Activated CD4-positive, alpha-beta T cell treated with anti-CD3 and anti-CD28 coated beads for 1 hour (primary cell): ENCODE measurements at places on chromosomes 2 and 18.

DNA sequence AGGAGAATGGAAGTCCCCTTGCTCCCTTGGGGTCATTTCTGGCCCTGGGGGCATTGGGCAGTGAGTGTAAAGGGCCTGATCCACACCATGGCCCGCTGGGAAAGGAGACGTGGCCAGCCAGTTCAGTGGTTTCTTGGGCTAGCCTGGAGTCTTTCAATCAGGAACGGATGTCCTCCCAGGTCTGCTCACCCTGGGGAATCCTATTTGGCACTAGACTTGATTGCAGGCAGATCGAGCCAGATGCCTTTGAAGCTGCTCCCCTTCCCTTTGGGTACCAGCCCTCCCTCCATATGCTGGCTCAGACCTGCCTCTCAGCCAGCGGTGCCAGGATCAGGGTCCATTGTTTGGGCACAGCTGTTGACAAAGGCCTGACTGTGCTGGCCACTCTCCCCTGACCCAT lies 11.0 kb downstream of the FBLN7 start:
- DNase-seq: no peak

DNA sequence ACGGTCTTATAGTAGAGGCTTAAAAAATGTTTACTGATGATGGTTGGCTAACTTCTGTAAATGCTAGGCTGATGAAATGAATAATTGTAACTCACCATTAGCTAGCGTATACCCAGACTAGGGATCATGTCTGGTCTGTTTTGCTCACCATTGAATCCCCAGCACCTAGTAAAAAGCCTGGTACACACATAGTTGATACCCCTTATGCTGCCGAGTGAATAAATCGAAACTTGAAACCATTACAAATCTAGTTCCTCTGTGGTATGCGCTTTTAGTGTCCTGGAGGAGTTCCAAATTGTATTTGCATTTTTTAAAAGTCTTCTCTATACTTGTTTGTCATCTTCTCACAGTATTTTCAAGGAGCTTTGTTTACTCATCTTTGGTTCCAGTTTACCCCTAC lies 1.3 kb downstream of the TAF1B start:
- no peak for DNase-seq

- DNase-seq: no peak
Measured at GRCh38 chr2:64581777-64582539, 57.8 kb downstream of the AFTPH start.

- no peak for DNase-seq
Measured at GRCh38 chr2:232545511-232546375, 4.6 kb downstream of the TIGD1 start.

- DNase-seq: no peak
Measured at GRCh38 chr18:340044-340443, 72.2 kb upstream of the THOC1 start.

- no peak for DNase-seq
Measured at GRCh38 chr18:40752316-40752715, 1202.7 kb upstream of the PIK3C3 start.

DNA sequence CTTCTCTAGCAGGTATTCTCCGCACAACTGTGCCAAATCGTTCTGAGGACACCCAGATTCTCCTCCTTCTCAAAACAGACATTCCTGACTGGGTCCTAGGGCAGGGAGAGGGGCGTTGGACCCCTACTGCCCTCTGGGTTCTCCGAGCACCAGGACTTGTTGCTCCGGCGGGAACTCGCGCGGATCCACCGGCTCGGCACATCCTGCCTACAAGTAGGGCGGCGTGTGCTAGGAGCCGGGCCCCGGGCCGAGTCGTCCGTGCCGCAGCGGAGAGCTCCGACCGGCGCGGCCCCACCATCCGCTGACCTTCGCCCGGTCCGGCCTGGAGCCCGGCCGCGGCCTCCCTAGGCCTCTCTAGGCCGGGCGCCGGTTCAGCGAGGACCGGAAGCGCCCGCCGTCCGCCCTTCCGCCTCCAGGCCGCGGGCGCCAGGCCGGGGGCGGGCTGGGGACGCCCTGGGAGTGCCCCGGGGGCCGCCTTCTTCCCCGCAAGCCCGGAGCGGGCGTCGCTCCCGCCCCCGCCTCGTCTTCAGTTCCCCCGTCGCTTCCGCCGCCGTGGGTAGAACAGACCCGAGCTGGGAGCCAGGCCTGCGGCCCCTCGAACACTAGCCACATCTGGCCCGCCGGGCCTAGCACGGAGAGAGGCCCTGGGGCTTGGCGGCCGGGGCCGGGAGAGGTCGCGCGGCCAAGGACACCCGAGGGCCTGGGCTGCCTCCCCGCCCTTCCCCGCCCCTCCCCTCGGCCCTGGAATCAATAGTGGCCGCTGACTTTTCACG lies 7.6 kb upstream of the ONECUT2 start:
- DNase-seq: no peak

- DNase-seq: no peak
Measured at GRCh38 chr2:42872721-42873120, 80.3 kb upstream of the HAAO start.

DNA sequence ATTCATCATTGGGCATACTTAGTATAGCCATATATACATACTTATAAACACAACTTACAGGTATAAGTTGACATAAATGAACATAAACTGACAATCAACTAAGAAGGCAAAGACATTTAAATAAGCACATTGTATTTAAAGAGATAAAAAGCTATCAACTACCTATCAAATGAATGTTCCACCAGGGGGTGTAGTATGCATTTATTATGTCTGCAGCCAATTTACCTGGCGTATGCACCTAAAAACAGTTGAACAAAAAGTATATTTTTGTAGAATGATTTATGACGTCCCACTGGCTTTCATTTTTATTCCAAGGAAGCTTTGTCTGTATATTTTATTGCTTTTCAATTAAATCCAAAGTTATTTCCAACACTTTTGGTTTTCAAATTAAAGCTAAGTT lies 323.5 kb downstream of the AFF3 start:
- no peak for DNase-seq

GRCh38 chr18:24372279-24372872 lies 25.2 kb downstream of the OSBPL1A start:
- no peak for DNase-seq

DNA sequence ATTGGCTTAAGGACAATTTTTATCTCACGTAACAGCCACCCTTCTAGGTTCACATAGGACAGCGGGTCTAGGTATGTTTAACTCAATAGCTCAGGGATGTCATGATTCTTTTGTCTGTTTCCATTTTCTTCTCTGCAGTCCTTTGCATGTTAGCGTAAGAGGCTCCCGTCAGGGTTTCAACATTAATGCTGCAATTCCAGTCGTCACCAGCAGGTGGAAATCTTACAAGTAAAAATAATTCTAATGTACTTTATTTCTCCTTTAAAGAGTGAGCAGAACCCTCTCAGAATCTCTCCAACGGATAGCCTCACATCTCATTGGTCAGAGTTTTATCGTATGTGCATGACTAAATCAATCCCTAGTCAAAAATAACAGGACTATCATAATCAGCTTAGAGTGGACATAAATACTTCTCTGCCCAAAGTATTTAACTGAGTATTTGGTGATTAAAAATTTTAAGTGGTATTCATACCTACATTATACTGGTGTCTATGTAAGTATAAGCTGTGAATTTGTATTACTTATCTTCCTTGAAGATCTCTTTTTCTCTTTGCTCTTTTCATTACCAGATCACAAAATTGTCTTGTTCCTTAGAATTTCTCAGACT lies 487.2 kb upstream of the GCFC2 start:
- DNase-seq: no peak

DNA sequence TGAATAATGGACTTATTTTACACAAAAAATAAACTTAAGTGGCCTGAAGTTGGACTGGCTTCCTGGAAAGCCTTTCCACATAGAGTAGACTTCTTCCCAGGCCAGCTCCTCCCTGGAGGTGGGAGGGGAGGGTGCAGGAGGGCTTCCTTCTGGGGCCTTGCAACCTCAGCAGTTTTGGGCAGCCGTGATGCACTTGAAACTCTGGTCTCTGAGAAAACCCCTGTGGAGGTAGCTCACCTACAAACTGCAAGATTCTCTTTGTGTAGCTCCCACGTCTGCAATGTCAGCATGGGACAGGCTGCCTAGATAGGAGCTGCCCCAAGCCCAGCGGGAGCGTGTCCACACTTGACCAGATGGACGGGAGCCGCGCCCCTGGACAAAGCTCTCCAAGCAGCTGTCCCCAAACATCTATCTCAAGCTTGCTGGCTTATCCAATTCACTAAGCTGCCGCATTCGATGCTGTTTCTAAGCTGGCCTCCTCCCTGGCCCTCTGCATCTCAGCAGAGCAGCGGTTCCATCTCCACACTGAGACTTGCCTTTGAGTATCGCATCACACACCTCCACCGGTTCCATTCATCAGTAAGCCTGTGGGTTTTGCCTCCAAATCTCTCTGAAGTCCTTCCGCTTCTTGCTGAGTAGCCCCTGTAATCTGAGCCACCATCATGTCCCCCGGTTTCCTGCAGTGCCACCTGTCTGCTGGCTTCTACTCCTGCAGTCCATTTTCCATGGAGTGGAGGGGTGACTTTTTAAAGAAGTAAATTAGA lies 1.6 kb upstream of the LPIN1 start:
- DNase-seq: no peak

DNA sequence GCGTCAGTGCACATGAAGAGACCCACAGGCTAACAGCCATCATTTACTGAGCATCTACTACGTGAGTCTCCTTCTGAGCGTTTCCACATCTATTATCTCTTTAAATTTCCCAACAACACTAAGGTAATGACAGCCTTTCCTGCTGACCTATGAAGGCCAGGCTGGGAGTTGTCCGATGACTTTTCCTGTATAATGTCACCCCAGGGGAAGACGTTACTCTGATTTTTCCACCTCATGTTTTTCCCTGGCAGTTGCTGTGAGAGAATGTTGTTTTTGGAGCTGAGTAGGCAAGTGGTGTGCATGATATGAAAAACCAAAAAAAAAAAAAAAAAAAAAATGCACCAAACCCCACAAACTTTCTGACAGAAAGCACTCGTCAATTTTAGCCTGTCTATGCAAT lies 207.6 kb downstream of the SLC8A1 start:
- no peak for DNase-seq

- DNase-seq: no peak
Measured at GRCh38 chr2:15278296-15278695, 282.8 kb downstream of the NBAS start.

DNA sequence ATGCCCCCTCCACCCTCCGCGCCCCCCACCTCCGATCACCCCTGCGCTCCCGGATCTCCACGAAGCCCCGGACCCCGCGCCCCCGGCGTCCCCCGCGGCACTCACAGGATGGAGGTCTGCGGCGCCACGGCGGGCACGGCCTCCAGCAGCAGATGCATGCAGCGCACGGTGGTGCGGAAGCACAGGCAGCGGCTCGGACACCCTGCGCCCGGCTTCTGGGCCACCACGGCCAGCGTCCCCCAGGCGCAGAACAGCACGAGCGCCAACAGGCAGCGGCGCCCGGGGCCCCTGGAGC lies 217 bp downstream of the PXDN start:
- no peak for DNase-seq

DNA sequence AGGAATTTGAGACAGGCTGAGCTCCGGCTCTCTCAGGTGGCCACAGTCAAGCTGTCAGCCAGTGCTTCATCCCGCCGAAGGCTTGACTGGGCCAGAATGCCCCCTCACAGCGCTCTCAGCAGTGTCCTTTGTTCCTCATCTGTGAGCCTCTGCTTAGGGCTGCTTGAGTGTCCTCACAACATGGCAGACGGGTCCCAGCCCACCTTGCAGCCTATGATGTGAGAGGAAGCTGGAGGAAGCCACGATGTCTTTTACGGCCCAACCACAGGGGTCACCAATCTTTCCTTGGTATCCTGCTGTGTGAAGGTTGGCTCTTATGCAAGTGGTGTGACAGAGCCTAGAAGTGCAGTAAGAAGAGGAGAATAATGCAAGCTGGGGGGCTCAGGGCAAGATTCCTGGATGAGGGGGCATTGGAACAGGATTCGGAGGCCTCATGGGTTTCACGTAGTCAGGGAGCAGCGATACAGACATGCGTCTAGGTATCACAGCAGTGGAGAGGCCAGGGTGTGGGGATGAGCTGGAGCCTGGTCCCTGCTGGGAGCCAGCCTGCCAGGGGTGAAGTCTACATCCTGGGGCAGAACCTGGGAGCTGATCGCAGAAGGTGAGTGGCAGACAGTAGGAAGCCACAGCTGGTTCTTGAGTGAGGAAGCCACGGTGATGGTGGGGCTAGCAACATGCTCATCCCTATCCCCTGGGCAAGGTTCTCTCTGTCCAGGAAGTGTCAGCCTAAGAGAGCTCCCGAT lies 234.1 kb downstream of the GLI2 start:
- no peak for DNase-seq
